ENCODE measurements at places on chromosomes 16 and 17. TPM values are rescaled to one million over a fixed set of nuclear protein-coding genes. Genes with fewer than 3 reads are reported as not detected.

The PPP1R27 gene
- total RNA-seq: not detected

The CLEC3A gene
- not detected for total RNA-seq

The NACA2 gene
- total RNA-seq: not detected

The KRT20 gene
- total RNA-seq: not detected

The RNF157 gene
- total RNA-seq: 148 TPM

The TSNAXIP1 gene
- total RNA-seq: 0.45 TPM

The ERN1 gene
- total RNA-seq: 22.9 TPM

The ZG16 gene
- not detected for total RNA-seq

The CCDC40 gene
- total RNA-seq: 0.20 TPM

The DNAAF1 gene
- total RNA-seq: not detected

The C16orf90 gene
- total RNA-seq: not detected

The SEPTIN1 gene
- 278 TPM for total RNA-seq

The GRAP gene
- 9.7 TPM for total RNA-seq

The HOXB2 gene
- 17.2 TPM for total RNA-seq

The DLX4 gene
- not detected for total RNA-seq

The ASPA gene
- total RNA-seq: not detected

The MT1A gene
- 0.91 TPM for total RNA-seq

The RPL23 gene
- total RNA-seq: 1,130 TPM

The HIC1 gene
- total RNA-seq: 88.5 TPM

The POLDIP2 gene
- 83.5 TPM for total RNA-seq

The NR1D1 gene
- total RNA-seq: 3.3 TPM

The CKLF gene
- 220 TPM for total RNA-seq

The DYNLRB2 gene
- total RNA-seq: 0.76 TPM

The SGCA gene
- total RNA-seq: not detected

The AGRP gene
- not detected for total RNA-seq

The KRTAP2-1 gene
- not detected for total RNA-seq

The KRTAP9-8 gene
- not detected for total RNA-seq

The PRSS27 gene
- total RNA-seq: 1.2 TPM

The NXPH3 gene
- total RNA-seq: not detected

The CLEC18A gene
- 0.61 TPM for total RNA-seq

The C16orf74 gene
- 0.41 TPM for total RNA-seq

The SLC38A8 gene
- total RNA-seq: not detected

The CDH5 gene
- not detected for total RNA-seq

The CD300A gene
- total RNA-seq: 15.8 TPM

The CX3CL1 gene
- not detected for total RNA-seq

The ZP2 gene
- total RNA-seq: not detected

The CCT6B gene
- total RNA-seq: 2.4 TPM

The ARHGDIG gene
- total RNA-seq: not detected

The ASGR2 gene
- total RNA-seq: not detected

The MSLN gene
- not detected for total RNA-seq

The FUS gene
- total RNA-seq: 514 TPM

The BLTP2 gene
- 163 TPM for total RNA-seq

The RHBDF1 gene
- total RNA-seq: 0.23 TPM

The NAA38 gene
- 95.8 TPM for total RNA-seq
